Left ventricle myocardium inferior (tissue), 1 donor: ENCODE measurements at places on chromosomes 16 and 17. TPM values are rescaled to one million over a fixed set of nuclear protein-coding genes. Genes with fewer than 3 reads are reported as not detected.

GRCh38 chr17:21689604-21690003 is 2.7 kb upstream of the KCNJ18 start:
- no peak for DNase-seq

GRCh38 chr16:31871510-31871909 is 2.1 kb upstream of the ZNF267 start:
- DNase-seq: no peak

- peak; percentile 51 for DNase-seq
Observed at GRCh38 chr17:1562176-1562643, 382 bp downstream of the PITPNA start.

DNA sequence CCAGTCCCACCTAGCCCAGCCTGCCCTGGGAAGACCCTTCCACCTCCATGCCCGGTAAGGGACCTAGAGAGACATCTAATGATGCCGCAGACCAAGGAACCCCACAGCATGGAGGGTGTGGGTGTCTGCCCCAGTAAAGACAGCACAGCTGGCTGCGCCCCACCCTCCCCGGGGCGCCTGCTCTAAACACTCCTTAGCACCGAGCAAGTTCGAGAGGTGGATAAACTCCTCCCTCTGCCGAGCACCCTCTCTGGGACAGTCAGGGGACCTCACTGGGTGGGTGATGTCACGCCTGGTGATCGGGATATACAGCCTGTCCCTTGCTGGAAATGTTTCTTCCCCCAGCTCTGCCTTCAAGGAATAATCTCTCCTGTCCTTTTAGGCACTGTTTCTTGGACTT is 16.7 kb upstream of the DNAI2 start:
- no peak for DNase-seq

The IL21R gene
- 0.05 TPM for total RNA-seq

The EVPLL gene
- total RNA-seq: not detected
